ENCODE measurements at places on chromosomes 11 and 22. TPM values are rescaled to one million over a fixed set of nuclear protein-coding genes. Genes with fewer than 3 reads are reported as not detected.
A peak's percentile ranks its signal among the peaks of the same experiment; 100 is the strongest.

Gene FGF4
- not detected for total RNA-seq

DNA sequence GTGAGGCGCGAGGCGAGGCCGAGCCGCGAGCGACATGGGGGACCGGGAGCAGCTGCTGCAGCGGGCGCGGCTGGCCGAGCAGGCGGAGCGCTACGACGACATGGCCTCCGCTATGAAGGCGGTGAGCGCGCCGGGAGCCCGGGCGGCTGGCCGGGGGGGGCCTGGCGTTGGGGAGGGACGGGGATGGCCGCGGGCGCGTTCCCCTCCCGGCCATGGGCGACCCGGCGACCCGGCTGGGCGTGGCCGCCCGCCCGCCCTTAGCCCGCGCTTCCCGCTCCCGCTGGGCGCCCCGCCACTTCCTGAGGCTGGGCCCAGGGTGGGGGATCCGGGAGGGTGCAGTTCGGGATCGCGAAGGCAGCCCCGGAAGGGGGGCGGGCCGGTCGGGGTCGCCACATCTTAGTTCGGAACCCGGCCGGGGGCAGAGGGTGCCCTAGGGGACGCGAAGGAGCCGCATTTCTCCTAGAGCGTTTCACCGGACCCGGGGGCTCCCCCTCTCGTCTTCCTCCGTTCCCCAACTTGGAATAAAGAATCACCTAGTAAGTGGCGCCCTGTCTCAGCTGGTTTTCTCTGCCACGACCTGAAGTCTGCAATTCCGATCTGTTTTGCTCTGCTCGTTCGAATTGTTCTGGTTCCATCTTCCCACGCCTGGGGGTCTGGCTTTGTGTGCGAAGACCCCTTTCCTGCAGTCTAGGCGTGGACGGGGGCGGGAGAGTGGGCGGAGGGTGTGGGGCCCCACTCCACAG lies 536 bp downstream of the YWHAH start:
- peaks cover 18% of the 10 kb centered on the region for H3K36me3 ChIP-seq
- H3K27me3 ChIP-seq = no peaks in the 10 kb centered on the region
- DNase-seq = peak; percentile 84
- no peak overlapping the region for H3K27ac ChIP-seq

DNA sequence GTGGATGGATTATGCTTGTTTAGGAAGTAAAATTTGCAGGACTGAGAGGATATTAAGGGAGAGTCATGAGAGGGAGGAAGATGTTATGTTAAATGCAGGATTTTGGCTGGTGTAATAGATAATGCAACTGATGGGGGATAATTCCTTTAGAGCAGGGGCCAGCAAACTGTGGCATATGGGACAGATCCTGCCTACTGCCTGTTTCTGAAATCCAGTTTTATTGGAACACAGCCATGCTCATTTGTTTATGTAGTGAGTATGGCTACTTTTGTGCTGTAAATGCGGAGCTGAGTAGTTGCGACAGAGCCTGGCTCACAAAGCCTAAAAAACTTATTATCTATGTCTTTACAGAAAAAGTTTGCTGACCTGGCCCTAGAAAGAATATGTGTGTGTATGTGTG lies 66.6 kb upstream of the MPPED2 start:
- no peak for DNase-seq
- H3K36me3 ChIP-seq = no peaks in the 10 kb centered on the region
- H3K4me1 ChIP-seq = no peaks in the 10 kb centered on the region
- H3K27ac ChIP-seq = no peak overlapping the region
- no peak overlapping the region for H3K4me3 ChIP-seq

DNA sequence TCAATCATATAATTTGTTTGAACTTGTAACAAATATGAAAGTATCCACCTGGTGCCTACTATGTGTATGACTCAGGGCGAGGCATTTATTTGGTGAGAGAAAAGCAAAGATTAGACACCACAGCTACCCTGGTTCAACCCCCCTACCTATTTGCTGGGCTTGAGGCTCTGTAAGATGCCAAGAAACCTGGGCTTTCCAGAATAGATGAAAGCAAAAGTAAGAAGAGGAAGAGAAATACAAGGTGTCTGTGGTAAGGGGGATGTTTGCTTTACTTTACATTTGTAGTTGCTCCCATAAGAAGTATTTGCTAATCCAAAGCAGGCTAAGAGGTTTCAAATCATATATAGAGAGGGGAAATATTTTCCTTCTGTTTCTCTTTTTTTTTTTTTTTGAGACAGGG lies 61.7 kb downstream of the DDI1 start:
- no peak for DNase-seq
- no peak overlapping the region for H3K4me3 ChIP-seq
- no peaks in the 10 kb centered on the region for H3K4me1 ChIP-seq
- H3K27ac ChIP-seq = no peak overlapping the region
- H3K36me3 ChIP-seq = no peaks in the 10 kb centered on the region

DNA sequence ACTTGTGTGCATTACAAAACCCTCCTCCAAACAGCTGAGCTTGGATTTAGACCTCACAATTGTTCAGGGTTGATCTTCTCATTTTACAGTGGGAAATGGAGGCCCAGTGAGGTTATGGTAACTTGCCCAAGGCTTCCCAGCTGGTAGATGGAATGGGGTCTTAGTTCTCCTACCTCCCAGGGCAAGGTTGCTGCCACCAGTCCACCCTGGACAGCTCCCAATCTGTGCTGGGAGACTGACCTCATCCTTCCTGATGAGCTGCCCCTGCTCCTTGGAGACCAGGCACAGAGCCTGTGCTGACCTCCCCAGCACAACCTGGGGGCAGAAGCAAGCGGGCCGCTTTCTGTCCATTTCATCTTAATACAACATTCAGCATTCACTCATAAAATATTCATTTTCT lies 190.7 kb downstream of the ST3GAL4 start:
- H3K4me1 ChIP-seq = no peaks in the 10 kb centered on the region
- H3K36me3 ChIP-seq = no peaks in the 10 kb centered on the region
- H3K27me3 ChIP-seq = peaks cover 10% of the 10 kb centered on the region

Measured in activated CD4-positive, alpha-beta T cell treated with anti-CD3 and anti-CD28 coated beads, Interleukin-2, amount 10 ng/mL, durations not matched to agents 24 days and 14 days (primary cell).